ENCODE measurements at places on chromosomes 5 and 9.
A peak's percentile ranks its signal among the peaks of the same experiment; 100 is the strongest.

DNA sequence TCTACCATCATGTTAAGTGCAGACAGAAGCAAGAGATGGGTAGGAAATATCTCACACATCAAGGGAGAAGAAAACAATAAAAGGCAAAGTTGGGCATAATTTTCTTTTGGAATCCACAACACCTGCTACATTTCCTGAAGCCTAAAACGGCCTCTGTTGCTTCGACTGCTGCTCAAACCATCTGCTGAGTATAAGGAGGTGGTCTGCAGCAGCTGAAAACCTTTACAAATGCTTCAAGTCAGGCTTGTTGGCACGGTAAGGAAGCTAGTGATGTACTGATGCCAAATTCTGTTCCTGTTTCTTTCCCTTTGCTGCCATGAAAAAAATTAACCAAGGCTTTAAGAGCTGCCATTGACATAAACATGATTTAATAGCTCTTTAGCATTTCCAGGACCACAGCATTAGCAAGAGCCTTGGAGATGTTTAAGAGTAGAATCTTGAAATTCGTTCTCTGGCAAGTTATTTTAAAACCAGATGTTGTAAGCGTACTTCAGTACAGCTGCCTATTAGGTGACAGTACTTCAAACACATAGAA is 75.6 kb downstream of the DMRTA1 start:
- no peak for DNase-seq

DNA sequence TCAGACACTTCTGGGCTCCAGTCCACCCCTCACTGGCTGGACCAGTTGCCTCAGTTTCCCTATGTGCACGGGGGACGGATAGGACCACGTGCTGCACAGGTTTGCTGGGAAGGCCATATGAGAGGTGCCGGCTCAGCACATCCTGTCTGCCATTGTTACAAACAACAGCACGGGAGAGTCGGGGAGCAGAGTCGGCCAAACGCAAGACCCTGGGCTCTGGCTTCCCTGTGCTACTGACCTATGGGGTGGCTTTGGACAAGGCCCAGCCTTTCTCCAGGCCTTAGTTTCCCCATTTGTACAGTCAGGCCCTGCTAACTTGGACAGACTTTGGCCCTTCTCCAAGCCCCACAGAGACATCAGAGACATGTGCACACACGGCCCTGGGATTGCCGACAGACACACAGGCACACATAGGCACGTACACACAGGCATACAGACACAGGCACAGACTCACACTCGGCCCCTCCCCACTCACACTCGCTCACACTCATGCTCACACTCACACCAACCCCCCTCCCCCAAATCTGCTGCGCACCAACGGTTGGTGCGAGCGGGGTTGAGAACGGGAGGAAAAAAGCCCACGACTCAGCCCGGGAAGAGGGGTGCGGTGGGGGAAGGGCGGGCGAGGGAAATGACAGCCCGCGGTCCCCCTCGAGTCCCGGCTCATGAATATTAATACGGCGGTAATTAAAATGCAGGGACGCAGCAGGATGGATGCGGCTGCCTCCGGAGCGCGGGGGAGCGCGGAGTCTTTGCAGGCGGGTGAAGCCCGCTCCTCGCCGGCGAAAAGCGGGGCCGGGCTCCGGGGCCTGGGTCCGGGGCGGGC is 133.0 kb downstream of the C9orf50 start:
- DNase-seq, result peak; percentile 70

GRCh38 chr5:138602371-138603000 is 27.3 kb upstream of the HSPA9 start:
- DNase-seq, result no peak

- DNase-seq, result no peak
These were observed 39.2 kb downstream of the FAXDC2 start for GRCh38 chr5:154811239-154811638.

All from C1 segment of cervical spinal cord (tissue), 14 donors.